Osteocyte (in vitro differentiated cells): ENCODE measurements at places on chromosomes 12 and 14. TPM values are rescaled to one million over a fixed set of nuclear protein-coding genes. Genes with fewer than 3 reads are reported as not detected.

The FAM90A1 gene
- not detected in 2 replicates for total RNA-seq

The PMEL gene
- total RNA-seq: 1.0 and 1.4 TPM in 2 replicates

The MUCL1 gene
- not detected in 2 replicates for total RNA-seq

The PLA2G1B gene
- 0.67 and 1.2 TPM in 2 replicates for total RNA-seq

The SELPLG gene
- total RNA-seq: 0.59 and 0.78 TPM in 2 replicates

The PPP1R1A gene
- not detected in 2 replicates for total RNA-seq

The ALX1 gene
- 1.9 and 3.0 TPM in 2 replicates for total RNA-seq

The SMCO2 gene
- total RNA-seq: not detected in 2 replicates

The LMNTD1 gene
- not detected in 2 replicates for total RNA-seq

The SLCO1A2 gene
- total RNA-seq: 2.4 and 3.8 TPM in 2 replicates

The SARNP gene
- total RNA-seq: 55.6 and 56.1 TPM in 2 replicates

DNA sequence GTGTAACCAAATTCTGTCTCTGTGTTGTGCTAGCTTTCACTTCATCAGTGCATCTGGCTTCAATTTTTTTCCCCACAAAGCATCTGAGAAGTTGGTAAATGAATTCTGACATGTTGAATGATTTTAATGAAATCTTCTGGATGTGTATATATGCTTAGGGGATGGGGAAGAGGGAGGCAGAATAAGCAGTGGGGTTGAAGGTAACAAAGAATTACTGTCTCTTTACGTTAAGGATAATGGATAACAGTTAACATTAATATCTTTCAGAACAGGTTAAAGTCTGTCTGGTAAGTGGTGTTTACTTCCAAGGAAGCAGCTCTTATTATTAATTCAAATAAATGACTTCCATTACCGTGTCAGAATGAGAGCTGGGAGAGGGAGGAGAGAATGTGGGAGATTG lies 261.7 kb downstream of the ERC1 start:
- peaks cover 13% of the 10 kb centered on the region for H3K36me3 ChIP-seq
- no peak overlapping the region for H3K4me3 ChIP-seq
- H3K27me3 ChIP-seq: no peaks in the 10 kb centered on the region
- peaks cover 15% of the 10 kb centered on the region for H3K4me1 ChIP-seq
- no peak for DNase-seq
- H3K27ac ChIP-seq: peak overlapping the region; percentile 42

- no peaks in the 10 kb centered on the region for H3K27me3 ChIP-seq
- H3K4me3 ChIP-seq: no peak overlapping the region
- no peak for DNase-seq
- peaks cover 8% of the 10 kb centered on the region for H3K36me3 ChIP-seq
These were observed 70.9 kb upstream of the ZFP36L1 start for GRCh38 chr14:68863610-68864360.

DNA sequence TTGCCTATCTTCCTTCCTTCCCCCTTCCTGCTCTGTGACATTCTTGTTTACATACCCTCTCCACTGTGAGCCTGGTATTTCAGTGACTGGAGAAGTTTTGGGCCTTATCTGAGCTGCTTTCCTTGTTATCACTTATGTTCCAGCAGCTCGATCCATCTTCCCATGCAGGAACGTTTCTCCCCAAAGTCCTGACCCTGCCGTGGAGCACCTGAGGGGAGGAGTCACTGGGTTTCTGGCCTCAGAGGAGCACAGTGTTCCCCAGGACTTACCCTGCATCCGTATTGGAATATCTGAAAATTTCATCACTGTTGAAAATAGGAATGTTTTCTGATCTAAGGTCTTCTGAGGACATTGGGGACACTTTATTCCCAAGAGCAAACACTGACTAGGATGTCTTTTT lies 141.8 kb downstream of the CACNA1C start:
- H3K36me3 ChIP-seq: peaks cover 6% of the 10 kb centered on the region
- no peak for DNase-seq
- H3K4me1 ChIP-seq: peaks cover 47% of the 10 kb centered on the region
- H3K27ac ChIP-seq: peak overlapping the region; percentile 16

GRCh38 chr12:84073401-84073800 lies 839.2 kb downstream of the SLC6A15 start:
- no peaks in the 10 kb centered on the region for H3K27me3 ChIP-seq
- no peaks in the 10 kb centered on the region for H3K36me3 ChIP-seq
- H3K4me3 ChIP-seq: no peak overlapping the region
- no peak overlapping the region for H3K27ac ChIP-seq
- no peak for DNase-seq

DNA sequence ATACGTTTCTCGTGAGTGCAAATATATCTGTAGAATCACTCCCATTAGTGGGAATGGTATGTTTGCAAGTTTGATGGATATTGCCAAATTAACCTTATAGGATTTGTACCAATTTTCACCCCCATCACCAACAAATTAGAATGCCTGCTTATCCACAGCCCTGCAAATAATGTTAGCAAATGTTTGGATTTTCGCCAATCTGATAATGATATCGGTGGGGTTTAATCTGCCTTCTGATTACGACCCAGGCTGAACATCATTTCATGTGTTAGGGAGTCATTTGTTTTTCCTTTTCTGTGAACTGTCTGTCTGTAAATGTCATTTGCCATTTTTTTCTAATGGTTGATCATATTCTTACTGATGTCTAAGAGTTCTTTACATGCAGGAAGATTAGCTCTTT lies 4.1 kb upstream of the DAZAP2 start:
- no peak for DNase-seq
- peaks cover 7% of the 10 kb centered on the region for H3K4me1 ChIP-seq
- no peak overlapping the region for H3K4me3 ChIP-seq
- no peaks in the 10 kb centered on the region for H3K36me3 ChIP-seq
- no peak overlapping the region for H3K27ac ChIP-seq

DNA sequence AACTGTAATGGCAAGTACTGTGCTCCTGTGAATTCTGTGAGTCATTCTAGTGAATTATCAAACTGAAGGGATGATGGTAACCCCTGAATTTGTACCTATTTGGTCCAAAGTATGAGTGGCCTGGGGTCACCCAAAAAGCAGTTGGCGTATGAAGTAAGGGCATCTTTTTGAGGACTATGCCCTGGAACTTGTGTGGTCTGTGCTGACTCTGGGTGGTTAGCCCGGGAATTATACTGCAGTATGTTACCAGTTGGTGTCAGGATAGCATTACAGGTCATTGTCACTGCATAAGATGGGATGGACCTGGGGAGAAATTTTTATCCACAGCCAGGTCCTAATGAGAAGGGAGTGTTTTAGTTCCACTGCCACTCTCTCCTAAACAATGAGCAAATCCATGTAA lies 174.7 kb downstream of the SSPN start:
- no peaks in the 10 kb centered on the region for H3K27me3 ChIP-seq
- H3K4me3 ChIP-seq: no peak overlapping the region
- no peak overlapping the region for H3K27ac ChIP-seq
- H3K4me1 ChIP-seq: peaks cover 13% of the 10 kb centered on the region

GRCh38 chr14:61466249-61466904 lies 145.0 kb downstream of the PRKCH start:
- peaks cover 43% of the 10 kb centered on the region for H3K4me1 ChIP-seq
- H3K27me3 ChIP-seq: no peaks in the 10 kb centered on the region
- H3K36me3 ChIP-seq: peaks cover 4% of the 10 kb centered on the region

GRCh38 chr14:71554959-71555612 lies 377.1 kb upstream of the RGS6 start:
- peaks cover 6% of the 10 kb centered on the region for H3K36me3 ChIP-seq
- DNase-seq: no peak
- no peak overlapping the region for H3K27ac ChIP-seq
- H3K4me3 ChIP-seq: no peak overlapping the region

DNA sequence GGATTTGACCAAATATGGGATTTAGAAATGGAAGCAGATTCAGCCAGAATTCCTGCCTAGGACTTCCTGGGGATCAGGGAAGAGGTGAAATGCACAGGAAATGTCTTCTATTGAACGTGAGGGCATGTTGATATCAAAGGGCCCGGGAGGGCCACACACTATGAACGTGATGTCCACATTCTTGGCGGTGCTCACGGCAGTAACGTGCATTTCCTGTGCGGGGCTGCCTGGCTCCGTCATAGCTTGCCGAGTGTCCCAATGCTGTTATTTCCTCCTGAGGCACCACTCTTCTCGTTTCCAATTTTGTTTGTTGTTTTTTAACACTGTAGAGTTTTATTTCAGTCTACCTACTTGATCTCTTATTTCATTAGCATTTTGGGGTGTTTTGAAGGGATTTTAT lies 67.3 kb downstream of the ZNF664 start:
- H3K36me3 ChIP-seq: no peaks in the 10 kb centered on the region
- H3K27me3 ChIP-seq: no peaks in the 10 kb centered on the region
- H3K4me1 ChIP-seq: peaks cover 33% of the 10 kb centered on the region
- no peak overlapping the region for H3K27ac ChIP-seq

DNA sequence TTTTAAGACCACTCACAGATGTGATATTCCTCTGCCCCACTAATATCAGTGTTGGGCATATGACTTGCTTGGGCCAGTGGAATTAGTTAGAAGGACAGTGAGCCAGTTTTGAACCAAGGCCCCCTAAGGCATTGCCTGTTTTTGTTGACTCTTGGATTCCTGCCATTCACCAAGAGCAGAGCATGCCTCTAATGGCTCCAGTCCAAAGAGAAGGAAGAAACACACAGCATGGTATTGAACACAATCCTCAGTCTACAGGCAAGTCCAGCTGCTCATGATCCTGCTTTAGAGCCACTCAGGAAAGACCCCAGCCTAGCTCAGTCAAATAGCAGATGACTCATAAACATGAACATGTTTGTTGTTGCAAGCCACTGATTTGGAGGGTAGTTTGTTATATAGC lies 1201.5 kb downstream of the BCL11B start:
- H3K27ac ChIP-seq: no peak overlapping the region
- H3K27me3 ChIP-seq: no peaks in the 10 kb centered on the region
- H3K36me3 ChIP-seq: no peaks in the 10 kb centered on the region
- no peak overlapping the region for H3K4me3 ChIP-seq

- no peak overlapping the region for H3K27ac ChIP-seq
- H3K4me1 ChIP-seq: no peaks in the 10 kb centered on the region
- H3K4me3 ChIP-seq: no peak overlapping the region
- H3K27me3 ChIP-seq: no peaks in the 10 kb centered on the region
- peaks cover 21% of the 10 kb centered on the region for H3K36me3 ChIP-seq
These were observed 9.2 kb downstream of the TIGAR start for GRCh38 chr12:4330203-4330602.

GRCh38 chr12:56307221-56307965 lies 7.3 kb upstream of the CS start:
- no peaks in the 10 kb centered on the region for H3K27me3 ChIP-seq
- no peak for DNase-seq
- peaks cover 15% of the 10 kb centered on the region for H3K36me3 ChIP-seq
- H3K4me1 ChIP-seq: peaks cover under 1% of the 10 kb centered on the region
- H3K27ac ChIP-seq: no peak overlapping the region

GRCh38 chr14:22185789-22186188 lies 403.2 kb downstream of the DAD1 start:
- no peaks in the 10 kb centered on the region for H3K27me3 ChIP-seq
- peaks cover 16% of the 10 kb centered on the region for H3K4me1 ChIP-seq
- H3K4me3 ChIP-seq: no peak overlapping the region
- no peaks in the 10 kb centered on the region for H3K36me3 ChIP-seq
- no peak for DNase-seq

GRCh38 chr12:65055859-65056258 lies 65.2 kb downstream of the WIF1 start:
- DNase-seq: no peak
- H3K27ac ChIP-seq: no peak overlapping the region
- H3K4me3 ChIP-seq: no peak overlapping the region
- H3K36me3 ChIP-seq: no peaks in the 10 kb centered on the region
- peaks cover 53% of the 10 kb centered on the region for H3K27me3 ChIP-seq

DNA sequence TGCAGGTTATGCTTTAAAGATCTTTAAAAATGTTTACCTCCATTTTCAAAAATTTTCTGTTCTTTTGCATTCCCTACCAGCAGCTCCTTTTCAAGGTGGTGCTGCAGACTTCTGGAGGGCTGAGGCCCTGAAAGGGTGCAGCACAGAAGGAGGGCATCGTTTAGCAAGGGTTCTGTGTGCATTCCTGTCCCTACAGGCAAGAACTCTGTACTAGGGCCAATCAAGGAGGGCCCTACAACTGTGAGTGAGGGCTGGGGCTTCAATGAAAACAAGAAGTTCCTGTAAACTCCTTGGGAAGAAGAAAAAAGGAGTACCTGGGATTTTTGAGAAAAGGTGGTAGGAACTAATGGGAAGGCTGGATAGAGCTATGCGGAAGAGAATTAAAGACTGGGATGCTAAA lies 50.7 kb upstream of the CSRP2 start:
- H3K4me3 ChIP-seq: no peak overlapping the region
- no peak overlapping the region for H3K27ac ChIP-seq
- DNase-seq: no peak
- H3K4me1 ChIP-seq: no peaks in the 10 kb centered on the region

DNA sequence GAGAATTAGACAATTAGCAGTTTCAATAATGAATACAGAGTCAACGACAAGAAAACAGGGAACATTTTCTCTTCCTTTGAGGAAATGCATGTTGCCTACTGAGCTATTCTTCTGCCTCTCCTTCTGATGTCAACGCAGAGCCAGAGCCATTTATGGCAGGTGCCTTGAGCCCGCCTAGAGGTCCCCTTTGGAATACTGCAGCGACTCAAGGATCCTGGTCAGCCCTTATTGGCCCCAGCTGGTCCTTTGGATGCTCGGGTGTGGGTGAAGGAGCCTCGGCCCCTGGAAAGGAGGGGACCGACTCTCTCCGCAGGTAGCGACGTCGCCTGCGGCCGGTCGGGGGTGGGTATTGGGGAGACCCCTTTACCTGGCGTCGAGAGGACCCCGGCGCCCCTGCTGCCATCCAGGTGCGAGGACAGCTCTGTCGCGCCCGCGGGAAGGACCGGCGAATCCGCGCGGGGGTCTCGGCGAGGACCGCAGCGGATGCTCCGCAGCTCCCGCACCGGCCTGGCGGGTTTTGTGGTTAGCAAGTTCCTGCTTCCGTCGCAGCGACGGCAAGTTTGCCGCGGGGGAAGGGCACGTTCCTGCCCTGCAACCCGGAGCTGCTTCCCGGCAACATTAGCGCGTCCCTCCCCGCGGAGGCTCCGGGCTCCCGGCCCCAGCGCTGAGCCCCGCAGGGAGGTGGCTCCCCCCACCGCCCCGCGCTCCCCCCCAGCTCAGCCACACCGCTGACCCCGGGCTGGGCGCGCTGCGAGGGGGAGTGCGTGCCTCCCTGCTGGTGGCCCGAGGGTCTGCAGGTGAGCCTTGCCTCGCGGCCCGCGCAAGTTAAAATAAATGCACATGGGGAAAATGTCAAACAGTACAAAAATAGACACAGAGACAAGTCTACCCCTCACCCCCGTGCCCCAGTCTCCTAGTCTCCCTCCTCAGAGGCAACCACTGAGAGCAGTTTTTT lies at the start of gene MANSC1:
MANSC1 (minus strand) TSS at position 532 of the 955 bp plus-strand sequence. CDS start 6,928 bp downstream, outside the sequence.
- H3K4me3 ChIP-seq: peak within 1 kb of the TSS; percentile 69
- H3K27ac ChIP-seq: no peak within 1 kb of the TSS
- H3K36me3 ChIP-seq: peaks cover 2% of the 10 kb centered on the region
- H3K4me1 ChIP-seq: no peaks in the 10 kb centered on the region

- no peaks in the 10 kb centered on the region for H3K4me1 ChIP-seq
- H3K4me3 ChIP-seq: no peak overlapping the region
- no peak for DNase-seq
- H3K27me3 ChIP-seq: peaks cover 39% of the 10 kb centered on the region
These were observed 24.7 kb upstream of the B4GALNT1 start for GRCh38 chr12:57657744-57658143.

DNA sequence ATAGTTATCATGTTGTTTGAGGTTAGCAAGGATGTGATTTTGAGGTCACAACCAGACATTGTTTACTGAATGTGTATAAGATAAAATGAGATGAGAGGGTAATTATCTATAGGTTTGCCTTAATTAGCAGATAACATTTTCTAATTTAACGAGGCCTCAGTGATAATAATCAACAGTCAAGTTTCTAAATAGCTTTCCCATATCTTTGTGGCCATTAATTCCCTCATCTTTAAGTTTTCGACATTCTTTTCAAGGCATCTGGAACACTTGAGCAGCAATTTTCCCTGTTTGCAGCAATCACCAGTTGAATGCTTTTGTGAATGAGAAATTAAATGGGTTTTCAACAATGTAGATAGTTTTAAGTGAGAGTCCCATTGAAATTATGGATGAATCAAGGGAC lies 304.1 kb downstream of the SYT1 start:
- no peaks in the 10 kb centered on the region for H3K36me3 ChIP-seq
- no peaks in the 10 kb centered on the region for H3K4me1 ChIP-seq
- H3K27me3 ChIP-seq: peaks cover 9% of the 10 kb centered on the region
- H3K27ac ChIP-seq: no peak overlapping the region
